RKO (cell line): ENCODE measurements at places on chromosomes 13 and 19.
A peak's percentile ranks its signal among the peaks of the same experiment; 100 is the strongest.

GRCh38 chr19:3440082-3440481 is 40.2 kb downstream of the SMIM24 start:
- peak; percentile 39 for DNase-seq

- DNase-seq = no peak
These were observed 111.4 kb downstream of the STOML3 start for GRCh38 chr13:38879278-38879677.

GRCh38 chr19:47445527-47445926 is 26.2 kb downstream of the SLC8A2 start:
- DNase-seq = no peak

DNA sequence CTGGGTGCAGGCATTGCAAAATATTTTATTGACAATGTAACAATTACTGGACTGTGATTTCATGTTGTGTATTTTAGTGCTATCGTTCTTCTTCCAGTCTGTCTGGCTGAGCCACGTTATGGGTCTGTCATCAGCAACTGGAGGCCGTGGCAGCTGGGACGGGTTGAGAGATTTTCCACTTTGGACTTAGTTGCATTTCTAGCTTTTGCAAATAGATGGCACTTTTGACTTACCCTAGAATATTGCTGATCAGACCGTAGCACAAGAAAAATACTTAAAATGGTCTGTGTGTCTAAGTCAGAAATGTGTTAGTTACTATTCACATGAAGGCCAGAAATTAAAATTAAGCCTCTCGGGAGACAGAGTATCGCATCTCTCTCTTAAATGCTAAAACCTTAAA is 211.1 kb downstream of the TEX29 start:
- peak; percentile 62 for DNase-seq

DNA sequence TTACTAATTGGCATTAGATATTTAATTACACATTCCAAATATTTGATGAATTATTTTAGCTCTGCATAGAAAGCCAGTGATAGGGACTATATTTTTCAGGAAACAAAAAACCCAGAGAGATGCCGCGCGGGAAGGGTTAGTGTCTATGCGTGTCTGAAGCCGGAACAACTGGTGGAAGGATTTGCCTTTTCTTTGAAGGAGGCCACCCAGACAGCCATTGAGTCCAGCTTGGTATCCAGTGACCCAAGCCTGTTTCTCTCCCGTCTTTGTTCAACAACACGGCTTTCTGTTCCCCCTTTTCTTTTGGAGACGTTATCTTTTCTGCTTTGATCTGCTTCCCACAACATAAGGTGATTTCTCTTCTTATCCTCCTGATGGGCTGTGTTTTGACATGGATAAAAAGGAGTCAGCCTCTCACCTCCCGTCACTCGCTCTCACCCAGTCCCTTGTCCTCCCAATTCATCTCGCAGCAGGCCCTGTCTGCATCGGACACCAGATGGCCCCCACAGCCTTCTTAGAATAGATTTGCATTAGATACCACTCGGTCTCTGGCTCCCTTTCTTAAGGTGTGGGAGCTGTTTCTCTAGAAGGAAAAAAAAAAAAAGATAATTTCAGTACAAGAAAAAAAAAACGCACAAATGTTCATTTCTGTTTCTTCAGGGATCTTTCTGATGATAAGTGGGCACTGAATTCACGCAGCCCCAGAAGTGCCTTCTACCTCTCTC is 361.8 kb downstream of the ZNF536 start:
- no peak for DNase-seq

- no peak for DNase-seq
These were observed 542.7 kb downstream of the MYO16 start for GRCh38 chr13:109172136-109172535.

GRCh38 chr19:4350726-4351125 is 7.4 kb downstream of the MPND start:
- no peak for DNase-seq

DNA sequence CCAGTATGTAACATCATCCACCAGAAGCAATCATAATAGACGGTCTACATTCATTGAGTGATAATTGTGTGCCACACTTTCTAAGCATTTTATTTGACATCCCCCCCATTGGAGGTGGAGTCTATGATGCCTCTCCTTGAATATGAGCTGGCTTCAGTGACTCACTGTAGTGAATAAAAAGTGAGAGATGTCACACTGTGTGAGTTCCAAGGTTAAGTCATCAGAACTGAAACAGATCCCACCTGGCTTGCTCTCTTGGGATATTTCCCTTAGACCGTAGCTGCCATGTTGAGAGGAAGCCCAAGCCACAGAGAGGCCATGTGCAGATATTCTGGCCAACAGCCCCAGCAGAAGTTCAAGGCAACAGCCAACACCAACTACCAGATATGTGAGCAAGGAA is 12.6 kb downstream of the RTBDN start:
- peak; percentile 81 for DNase-seq

GRCh38 chr13:45773236-45773635 is 71.1 kb downstream of the CBY2 start:
- no peak for DNase-seq

- no peak for DNase-seq
These were observed 2.1 kb upstream of the RAVER1 start for GRCh38 chr19:10335352-10335985.

DNA sequence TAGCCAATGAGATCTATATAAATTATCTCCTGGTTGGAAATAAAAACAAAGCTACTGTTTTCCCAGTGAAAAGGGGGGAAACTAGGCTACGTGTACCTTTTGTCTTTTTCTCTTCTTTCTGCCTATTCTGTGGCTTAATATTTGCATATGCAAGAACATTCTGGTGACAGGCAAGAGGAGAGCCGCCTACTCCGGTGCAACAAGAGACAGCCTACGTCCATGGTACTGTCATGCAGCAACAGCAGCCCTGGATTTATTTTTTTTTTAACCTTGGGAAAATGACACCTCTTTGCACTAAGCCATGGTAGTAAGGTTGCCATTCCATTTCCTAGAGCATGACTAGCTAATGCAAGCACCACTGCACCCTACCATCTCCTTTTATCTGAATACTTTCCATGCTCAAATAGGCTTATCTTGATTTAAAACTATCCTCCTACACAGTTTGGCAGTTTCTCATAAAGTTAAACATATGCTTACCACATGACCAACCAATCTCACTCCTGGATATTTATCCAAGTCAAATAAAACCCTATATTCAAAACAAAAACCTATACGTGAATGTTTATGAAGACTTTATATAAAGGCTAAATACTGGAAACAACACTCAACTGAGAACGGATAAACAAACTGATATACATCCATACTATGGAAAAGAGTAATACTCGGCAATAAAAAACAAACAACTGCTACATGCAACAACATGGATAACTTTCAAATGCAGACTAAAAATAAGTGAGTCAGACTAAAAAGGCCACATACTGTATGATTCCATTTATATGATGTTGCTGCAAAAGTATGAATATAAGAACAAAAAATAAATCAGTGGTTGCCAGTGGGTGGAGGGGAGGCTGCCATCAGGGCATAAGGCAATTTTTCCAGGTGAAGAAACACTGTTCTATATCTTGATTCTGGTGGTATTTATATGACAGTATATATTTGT is 17.3 kb downstream of the NUFIP1 start:
- DNase-seq = no peak

- no peak for DNase-seq
These were observed 172.4 kb downstream of the LACC1 start for GRCh38 chr13:44051918-44052675.

DNA sequence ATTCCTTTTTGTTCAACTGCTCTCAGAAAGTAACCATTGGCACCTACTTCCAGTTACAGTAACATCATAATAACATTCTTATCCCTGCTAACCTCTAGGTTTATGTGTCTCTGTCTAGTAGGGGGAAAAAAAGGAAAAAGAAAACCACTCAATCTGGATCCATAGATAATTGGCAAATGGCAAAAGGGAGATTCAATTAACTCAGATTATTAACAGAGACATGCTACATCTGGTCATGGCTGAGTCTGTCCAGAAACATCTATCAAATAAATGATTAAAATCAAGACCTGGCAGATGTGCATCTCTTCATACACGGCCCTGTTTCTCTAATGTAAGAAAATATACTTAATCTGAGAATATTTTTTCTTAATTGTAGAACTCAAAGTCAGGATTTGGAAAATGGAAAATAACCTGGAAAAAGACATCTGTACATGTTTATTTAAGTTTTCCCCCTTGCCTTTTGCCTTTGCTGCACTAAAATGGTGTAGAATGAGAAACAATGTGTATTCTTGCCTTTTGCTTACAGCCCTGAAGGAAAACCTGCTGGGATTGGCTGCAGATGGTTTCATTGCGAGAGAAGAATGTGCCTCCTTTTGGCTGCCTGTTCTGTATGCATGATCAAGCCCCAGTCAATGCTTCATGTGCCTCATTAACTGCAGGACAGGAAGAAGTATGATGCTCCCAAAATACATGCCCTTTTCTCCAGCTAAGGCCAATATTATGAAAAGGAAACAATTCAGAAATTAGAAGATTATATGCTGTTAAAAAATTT is 921.6 kb upstream of the PCDH20 start:
- DNase-seq = no peak

- no peak for DNase-seq
These were observed 3.6 kb upstream of the FAM124A start for GRCh38 chr13:51218626-51219025.

DNA sequence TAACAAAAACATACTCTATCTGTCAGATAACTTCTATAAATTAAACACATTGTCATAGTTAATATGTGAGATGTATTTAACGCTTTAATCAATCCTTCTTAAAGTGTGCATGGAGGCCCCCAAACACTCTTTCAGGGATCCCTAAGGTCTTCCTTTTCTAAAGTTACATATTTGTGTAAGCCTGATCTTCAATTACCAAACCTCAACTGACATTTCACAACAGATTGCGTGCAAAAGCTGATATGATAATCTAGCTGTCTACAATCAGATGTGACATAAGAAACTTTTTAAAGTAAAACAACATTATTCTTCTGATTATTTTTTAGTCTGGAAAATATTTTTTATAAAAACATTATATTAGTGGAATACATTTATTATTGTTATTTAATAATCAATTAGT is 1850.4 kb downstream of the OLFM4 start:
- no peak for DNase-seq

- DNase-seq = no peak
These were observed 1505.9 kb downstream of the PCDH9 start for GRCh38 chr13:65724226-65724625.

GRCh38 chr13:46743191-46743590 is 53.8 kb downstream of the ESD start:
- DNase-seq = no peak

- DNase-seq = peak; percentile 25
These were observed 2.7 kb downstream of the TBC1D4 start for GRCh38 chr13:75479102-75479740.

DNA sequence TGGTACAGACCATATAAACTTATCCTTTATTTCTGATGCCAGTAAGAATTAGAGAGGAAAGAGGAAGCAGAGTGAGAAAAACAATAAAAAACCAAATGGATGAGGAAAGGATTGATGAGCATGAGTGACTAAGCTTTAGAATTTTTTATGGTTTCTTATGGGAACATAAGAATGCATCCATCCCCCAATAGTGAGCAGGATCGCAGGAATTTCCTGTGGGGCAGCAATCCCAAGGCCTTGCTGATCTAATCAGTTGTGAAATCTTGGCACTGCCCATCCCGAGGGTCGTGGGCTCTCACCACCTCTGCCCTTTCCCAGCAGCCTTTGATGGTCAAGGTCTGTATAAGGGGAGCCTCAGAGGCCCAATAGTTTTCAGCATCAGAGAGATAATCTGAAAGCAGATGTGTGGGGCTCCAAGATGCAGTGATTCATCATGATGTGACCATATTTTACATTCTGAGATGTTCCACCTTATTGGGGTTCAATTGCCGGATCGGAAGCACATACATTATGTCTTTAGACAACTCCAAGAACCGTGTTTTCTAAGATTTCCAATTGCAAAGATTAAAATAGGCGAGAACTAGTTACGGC is 222.1 kb downstream of the DNAJC15 start:
- DNase-seq = no peak

DNA sequence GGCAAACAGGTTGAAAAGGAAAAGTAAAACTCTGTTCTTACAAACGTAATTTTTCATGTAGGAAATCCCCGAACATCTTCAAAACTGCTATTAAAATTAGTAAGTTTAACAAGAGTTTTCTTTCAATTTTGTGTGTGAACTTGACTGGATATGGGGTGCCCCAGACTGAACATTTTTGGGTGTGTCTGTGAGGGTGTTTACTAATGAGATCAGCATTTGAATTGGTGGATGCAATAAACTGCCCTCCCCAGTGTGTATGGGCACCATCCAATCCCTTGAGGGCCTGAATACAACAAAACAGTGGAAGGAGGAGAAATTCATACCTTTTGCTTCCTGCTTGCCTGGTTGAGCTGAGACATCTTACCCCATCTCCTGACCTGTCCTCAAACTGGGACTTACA is 11.8 kb downstream of the HAUS8 start:
- no peak for DNase-seq
